ENCODE measurements at places on chromosomes 6 and 20.

DNA sequence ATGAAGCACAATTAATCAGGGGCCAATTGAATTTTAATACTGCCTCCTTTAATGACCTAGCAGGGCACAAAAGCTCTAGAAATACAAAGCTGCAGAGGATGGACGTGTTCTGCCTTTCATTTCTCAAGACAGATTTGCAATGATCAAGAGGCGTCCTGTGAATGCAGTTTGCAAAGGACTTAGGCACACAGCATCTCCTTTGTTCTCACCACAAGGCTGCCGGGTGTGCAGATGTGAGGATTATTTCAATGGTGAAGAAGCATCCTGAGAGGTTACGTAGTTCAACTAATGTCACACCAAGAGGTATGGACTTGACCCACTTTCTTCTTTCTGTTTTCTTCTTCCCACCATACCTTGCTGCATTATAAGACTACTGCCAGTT is 42.9 kb upstream of the SPTLC3 start:
- DNase-seq, result no peak

- no peak for DNase-seq
Observed at GRCh38 chr6:45483501-45483900, 105.8 kb upstream of the SUPT3H start.

- no peak for DNase-seq
Observed at GRCh38 chr6:113944701-113945100, 26.2 kb downstream of the HDAC2 start.

- DNase-seq, result no peak
Observed at GRCh38 chr6:9463311-9463710, 951.6 kb downstream of the TFAP2A start.

- DNase-seq, result no peak
Observed at GRCh38 chr6:168067081-168067759, 11.8 kb downstream of the FRMD1 start.

DNA sequence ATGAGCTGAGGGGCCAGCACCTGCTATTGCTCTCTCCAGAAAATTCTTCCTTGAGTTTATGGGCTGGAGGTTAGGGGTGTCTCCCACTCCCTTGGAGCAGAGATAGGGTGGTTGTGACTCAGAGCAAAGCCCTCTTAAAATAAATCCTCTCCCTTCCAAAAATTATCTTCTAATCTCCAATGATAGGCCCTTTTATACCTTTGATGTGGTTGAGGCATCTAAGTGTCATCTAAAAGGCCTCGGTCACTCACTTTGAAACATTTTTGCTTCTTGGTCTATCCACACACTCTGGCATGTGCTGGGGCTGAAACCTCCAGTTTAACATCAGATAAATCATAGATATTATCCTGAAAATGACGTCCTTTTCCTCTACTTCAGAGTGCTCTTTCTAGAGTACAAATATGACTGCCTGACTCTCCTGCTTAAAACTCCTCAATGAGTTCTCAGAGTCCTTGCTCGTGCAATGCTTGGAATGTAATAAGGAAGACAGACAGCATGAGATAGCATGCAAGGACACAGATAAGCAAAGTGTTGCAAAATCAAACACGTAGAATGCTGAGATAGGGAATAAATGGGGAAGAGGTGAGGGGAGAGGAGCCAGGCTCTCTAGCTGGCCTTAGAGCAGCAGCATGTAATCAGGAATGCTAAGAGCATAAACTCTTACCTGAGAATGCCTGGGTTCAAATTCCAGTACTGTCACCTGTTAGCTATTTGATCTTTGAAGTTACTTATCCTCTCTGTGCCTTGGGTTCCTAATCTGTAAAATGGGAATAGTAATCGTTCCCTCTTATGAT is 374.1 kb upstream of the CITED2 start:
- DNase-seq, result no peak

DNA sequence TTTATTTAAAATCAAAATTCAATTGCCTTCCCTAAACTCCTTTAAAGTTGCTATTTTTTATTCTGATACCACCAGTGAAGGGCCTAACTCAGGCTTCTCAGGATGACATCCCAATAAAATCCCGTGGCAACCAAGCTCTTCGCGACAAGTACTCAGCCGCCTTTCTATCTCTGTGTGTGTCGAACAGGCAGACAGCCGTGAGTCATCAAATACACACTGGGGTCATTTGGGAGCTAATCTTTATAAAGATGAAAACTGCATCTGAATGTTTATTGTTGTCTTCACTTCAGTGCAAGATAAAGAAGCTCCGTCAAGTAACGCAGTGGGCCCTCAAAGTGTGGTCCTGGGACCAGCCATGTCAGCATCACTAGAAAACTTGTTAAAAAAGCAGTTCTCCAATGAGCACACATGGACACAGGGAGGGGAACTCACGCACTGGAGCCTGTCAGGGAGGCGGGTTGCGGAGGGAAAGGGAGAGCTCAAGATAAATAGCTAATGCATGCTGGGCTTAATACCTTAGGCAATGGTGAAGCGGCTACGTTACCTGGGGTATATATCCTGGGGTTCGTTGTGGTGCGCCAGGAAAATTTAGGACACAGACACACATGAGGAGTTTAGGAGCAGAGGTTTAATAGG is 119.3 kb downstream of the RNF144B start:
- no peak for DNase-seq

DNA sequence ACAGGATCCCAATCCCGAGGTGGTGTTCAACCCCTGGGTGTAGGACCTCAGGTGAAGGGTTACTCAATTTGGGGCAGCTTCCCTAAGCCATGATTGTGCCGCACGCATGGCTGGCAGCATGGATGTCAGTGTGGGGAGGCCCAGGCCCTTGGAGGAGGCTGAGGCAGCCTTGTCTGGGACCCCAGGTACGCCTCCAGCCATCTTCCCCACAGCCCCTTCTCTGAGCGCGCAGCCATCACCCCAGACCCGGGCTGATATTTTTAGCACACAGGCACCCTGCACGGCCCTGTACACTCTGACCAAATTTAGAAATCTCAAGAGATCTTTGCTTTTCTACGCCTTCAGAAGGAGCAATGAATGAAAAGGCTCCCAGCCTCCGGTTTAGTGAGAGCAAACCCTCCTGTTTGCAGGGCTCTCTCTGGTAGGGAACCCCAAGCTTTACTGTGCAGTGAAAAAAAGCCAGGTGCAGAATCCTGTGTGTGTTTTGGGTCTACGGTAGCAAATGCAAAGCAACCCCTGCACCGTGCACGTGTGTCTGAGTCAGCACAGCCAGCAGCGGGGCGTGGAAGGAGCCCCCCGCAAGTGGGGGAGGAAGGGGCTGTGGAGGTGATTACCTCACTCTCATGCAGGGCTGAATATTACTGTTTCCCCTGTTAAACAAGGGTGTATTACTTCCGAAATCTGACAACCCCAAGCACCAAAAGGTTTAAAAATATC is 44.3 kb downstream of the CTCFL start:
- DNase-seq, result no peak

Data from CD4-positive, alpha-beta T cell treated with Interleukin-12 subunit alpha and Interleukin-12 subunit beta, for 1 hour (primary cell).